T47D (cell line): ENCODE measurements at places on chromosomes 1 and 21.

DNA sequence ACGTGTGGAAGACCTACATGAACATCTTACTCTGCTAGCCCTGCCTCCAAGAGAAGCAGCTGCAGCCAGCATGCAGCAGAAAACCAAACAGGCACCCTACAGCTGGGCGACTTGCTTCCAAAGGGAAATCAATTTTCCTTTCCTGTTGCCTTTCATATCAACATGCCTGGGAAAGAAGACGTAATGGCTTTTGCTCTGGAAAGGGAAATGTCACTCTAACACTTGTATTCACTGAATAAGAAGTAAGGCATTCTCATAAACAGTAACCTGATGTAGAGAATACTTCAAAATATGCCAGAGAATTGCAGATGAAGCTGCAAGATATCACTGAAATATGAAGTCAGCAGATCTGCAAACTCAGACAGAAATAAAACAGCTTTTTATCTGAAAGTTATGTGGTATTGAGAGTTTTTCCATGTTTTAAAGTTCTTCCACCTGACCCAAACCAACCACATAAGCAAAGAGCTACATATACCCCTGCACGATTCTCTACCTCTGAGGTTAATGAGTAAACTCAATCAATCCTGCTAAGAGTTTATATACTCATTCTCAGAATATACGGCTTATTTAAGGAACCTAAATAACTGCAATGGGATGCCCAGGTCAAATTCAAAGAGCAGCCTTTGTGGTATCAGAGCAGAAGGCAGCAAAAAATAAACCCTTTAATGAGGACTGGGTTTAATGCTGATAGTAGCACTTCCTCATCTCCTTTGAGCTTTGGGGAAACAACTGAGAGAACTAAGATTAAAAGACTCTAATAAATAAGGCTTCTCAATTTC lies 150.9 kb downstream of the RERE start:
- no peak for DNase-seq

DNA sequence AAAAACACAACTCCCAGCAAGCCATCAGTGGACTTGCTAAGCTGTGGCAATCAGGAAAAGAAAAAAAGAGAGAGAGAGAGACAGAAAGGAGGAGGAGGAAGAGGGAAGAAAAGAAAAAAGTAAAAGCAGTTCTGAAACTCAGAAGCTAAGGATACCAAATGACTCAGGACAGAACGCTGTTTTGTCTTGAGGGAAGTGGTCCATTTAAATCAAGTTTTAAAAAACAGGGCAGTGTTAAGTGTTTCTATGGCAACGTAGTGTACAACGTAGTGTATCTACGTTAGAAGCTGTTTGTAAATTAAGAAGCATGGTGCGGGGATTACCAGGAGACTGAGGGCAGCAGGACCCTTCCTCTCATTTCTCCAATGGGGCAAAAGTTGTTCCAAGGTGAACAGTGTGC lies 5.8 kb downstream of the ADORA3 start:
- DNase-seq, result no peak

- no peak for DNase-seq
Measured at GRCh38 chr1:152770411-152770810, 4.5 kb upstream of the LCE1F start.

GRCh38 chr1:206831650-206832049 lies 33.8 kb upstream of the IL20 start:
- no peak for DNase-seq

DNA sequence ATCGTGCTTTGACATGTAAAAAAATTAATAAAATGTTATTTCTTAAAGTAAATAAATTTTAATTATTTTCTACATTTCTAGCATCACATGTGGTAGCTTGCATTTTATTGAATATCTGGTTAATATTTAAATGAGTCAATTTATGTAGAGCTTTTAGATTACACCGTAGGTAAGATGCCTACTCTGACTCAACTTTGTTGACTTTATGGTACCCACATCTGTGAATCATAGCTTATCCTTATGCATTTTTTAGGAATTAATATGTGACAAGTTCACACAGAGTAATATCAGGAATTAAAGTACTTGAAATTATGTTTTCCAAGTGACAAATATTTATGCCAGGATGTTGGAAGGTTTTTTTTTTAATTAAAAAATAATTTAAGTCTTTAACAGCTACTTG lies 120.7 kb downstream of the LEPR start:
- no peak for DNase-seq

DNA sequence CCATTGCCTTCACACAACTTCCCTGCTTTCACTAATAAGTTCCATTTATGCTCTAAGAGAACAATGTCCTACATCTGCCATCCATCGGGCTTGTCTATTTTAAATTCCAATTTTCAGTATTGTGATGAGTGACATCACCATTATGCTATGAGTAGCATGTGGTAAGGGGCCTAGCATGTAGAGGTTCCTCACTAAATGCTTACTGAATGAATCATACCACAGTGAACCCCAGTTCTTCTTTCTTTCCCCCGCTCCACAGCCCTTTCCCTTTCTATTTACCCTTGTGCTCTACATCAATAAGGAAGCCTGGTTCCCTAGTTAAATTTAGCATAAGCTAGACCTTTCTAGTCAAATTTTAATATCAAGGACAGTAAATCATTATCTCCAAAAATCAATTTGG lies 195.0 kb upstream of the RGS18 start:
- no peak for DNase-seq

DNA sequence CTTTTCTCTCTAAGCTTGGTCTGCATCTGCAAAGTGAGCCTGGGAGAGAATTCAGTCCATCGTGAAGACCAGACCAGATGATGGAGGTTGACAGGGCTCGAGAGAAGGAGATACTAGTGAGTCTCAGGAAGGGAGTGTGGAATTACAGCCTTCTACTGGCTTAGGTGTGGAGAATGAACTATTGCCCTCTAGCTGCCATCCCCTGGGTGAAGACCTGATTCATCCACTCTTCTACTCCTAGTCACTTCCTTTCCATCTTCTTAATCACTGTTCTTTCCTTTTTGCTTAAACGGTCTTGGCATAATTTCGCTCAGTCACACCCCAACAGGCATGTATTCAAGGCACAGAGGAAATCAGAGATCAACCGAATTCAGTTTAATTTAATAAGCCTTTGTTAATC lies 34.0 kb upstream of the HSD17B7 start:
- DNase-seq, result no peak

GRCh38 chr1:102105931-102106550 lies 109.3 kb upstream of the OLFM3 start:
- no peak for DNase-seq

DNA sequence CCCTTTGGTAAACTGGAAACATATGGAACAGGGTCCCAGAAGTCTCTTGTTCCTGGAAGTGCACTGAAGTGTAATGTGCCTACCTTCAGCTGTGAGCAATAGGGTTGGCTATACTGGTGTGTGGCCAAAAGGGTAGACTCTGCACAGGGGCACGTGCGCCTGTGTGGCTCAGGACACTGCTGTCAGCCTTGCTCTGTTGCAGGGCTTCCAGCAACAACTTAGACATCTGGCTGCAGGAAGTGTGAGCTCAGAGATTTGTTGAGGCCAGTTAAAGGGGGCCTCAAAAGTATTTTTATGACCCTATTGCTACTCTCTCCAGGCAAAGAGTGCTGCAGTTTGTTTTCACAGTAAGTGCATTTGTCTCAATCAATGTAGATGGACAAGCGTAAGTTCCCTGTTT lies 7.5 kb downstream of the CTPS1 start:
- DNase-seq, result no peak

GRCh38 chr21:38925478-38925877 lies 119.7 kb downstream of the ETS2 start:
- DNase-seq, result no peak

DNA sequence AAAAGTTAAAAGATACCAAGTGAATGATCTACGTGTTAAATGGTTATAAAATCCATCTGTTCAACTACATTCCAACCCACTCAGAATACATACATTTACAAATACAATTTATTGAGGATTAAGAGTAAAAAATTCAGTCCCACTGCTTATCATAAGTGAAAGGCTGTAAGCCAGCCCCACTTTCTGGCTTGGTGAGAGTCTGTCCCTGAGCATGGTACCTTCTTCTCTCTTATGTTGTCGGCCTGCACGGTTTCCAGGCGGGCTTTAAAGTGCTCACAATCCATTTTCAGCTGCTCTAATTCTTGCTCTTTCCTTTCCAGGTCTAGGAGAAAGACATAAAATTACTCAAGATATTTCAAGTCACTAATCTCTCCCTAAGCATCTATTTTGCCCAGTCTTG lies 15.2 kb downstream of the HSF2BP start:
- DNase-seq, result no peak

GRCh38 chr1:221735999-221736398 lies 5.9 kb downstream of the DUSP10 start:
- DNase-seq, result no peak

DNA sequence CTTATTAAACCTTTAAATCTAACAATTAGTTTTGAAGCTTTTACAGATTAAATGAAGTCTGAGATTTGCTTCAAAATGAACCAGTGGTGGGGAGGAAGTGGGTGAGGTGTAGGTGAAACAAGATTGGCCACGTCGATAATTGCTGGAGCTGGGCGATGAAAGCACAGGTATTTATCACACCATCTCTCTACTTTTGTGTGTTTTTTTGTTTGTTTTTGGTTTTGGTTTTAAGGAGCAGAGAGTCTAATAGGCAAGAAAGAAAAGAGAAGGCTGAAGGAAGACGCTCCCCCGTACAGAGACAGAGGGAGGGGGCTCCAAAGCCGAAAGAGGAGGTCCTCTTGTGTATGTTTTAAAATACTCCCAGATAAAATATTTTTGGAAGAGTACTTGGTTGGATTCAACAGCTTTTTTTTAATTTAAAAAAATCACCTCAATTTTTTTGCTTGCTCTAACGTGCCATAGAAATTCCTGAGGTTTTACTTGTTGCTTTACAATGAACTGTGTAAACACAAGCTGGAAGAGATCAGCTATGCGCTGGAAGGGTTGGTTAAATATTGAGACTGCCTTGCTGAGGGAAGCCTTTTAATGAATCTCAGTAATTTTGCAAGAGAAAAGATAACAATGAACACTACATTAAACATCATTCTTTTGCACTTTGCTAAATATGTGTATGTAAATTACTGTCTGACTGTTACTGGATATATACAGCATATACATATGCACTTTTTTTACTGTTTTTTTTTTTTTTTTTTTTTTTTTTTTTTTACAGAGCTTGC lies 6.7 kb upstream of the LGALS8 start:
- peak; percentile 31 for DNase-seq

GRCh38 chr1:42888013-42888633 lies 41.7 kb downstream of the ZNF691 start:
- no peak for DNase-seq

- no peak for DNase-seq
Measured at GRCh38 chr1:43002116-43002515, 43.4 kb upstream of the SLC2A1 start.

DNA sequence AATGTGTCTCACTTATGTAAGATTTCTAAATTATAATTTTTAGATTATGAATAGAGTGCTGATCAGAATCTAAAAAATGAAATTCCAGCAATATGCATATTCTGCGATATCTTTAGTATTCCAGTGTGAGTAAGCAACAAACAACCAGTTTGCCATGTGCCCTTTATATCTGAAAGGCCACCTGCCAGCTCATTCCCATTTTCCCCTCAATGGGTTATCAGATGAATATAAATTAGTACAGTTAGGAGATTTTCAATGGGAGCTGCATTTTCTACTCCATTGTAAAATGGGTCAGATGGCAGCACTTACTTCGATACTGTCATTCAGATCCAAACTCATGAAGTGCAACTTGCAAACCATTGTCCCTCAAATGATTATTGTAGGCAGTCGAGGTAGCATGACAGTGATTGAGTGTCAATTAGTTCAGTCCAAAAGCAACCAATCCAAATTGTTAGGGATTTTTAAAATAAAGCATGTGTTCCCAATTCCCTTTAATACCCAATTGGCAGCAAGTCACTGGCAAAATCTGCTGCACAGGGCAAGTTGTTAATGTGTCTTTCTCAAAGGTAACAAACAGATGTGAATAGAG lies 680.3 kb downstream of the LRRIQ3 start:
- DNase-seq, result no peak

DNA sequence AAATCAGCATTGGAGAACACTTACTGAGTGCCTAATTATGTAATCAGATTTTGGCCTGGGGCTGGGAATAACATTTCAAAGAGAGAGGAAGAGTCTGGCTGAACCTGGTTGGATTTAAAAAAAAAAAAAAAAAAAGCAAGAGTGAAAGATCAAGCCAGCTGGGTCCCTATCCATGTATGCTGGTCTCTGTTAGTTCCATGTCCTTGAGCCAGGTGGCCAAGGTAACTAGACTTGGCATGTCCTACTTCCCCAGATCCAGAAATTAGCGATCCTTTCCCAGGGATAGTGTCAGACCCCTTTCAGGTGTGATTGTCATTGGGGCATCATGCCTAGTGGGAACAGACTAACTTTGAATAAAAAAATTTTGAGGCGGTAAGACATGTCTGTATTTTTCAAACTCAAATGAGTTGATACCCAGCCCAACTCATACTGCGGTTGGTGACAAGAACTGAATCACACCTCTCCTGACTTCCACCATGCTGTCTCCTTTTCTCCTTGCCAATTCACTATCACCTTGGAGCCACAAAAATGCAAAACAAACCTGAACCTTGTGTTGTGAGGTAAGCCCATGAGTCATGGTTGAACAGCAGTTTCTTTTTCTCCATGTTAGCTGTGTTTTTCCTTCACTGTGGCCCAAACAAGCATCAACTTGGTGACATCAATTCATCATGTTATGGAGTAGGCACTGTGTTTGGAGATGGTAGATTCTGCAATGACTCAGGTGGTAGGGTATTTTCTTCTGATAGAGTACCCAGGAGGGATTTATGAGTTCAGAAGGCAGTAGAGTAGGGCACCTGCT lies 24.5 kb upstream of the PPP2R5A start:
- no peak for DNase-seq

DNA sequence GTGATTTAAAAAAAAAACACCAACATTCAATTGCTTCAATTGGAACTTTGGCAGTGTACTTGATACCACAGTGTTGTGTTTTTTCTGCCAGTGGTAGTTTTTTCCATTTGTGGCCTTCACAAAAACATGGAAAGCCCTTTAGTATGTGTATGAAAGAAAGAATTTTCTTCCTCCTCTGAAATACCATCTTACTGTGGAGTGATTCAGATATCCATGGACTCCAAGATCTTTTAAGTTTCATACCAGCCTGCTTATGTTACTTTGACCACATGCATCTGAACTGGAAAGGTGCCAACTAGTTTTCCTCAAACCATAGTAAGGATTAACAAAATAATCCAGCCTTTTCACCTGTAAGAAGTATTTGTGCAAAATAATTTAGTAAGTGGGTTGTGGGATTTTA lies 3.4 kb downstream of the PPP2R5A start:
- no peak for DNase-seq

- DNase-seq, result no peak
Measured at GRCh38 chr1:70504821-70505193, 93.7 kb downstream of the CTH start.

DNA sequence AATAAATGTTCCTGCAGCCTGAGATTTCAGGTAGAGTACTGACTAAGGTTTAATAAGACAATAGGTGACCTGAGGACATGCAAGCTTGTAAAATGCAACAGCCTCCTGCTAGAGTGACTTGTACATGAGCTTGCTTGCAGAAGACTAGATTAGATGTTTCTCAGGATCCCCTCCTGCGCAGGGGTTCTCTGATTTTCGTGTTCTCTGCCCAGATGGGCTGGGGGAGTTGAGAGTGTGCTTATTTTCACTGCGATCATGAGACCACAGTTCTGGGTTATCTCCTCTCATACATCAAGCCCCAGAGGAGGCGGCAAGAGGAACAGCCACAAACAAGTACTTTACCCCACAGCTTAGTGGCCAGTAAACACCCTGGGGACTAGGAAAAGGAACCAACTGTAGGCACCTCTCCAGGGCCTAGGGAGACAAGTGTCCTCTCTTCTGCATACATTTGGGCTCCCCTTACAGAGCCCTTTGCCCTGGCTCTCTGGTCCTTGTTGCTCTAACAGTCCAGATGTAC lies 8.0 kb downstream of the TMEM81 start:
- DNase-seq, result peak; percentile 24

- DNase-seq, result no peak
Measured at GRCh38 chr1:27504588-27505419, 14.8 kb upstream of the WASF2 start.
